ENCODE measurements at places on chromosomes 2 and 18. TPM values are rescaled to one million over a fixed set of nuclear protein-coding genes. Genes with fewer than 3 reads are reported as not detected.

The SPP2 gene
- not detected for total RNA-seq

The LRATD1 gene
- 35.1 TPM for total RNA-seq

The ROCK2 gene
- 91.4 TPM for total RNA-seq

The ERLEC1 gene
- 54.1 TPM for total RNA-seq

The PSMD14 gene
- 100 TPM for total RNA-seq

The ERICH2 gene
- not detected for total RNA-seq

The ATP5F1A gene
- 649 TPM for total RNA-seq

The CFAP221 gene
- total RNA-seq = 11.3 TPM

The SNTG2 gene
- 8.5 TPM for total RNA-seq

The LIMS2 gene
- total RNA-seq = 2.5 TPM

The SIGLEC15 gene
- total RNA-seq = not detected

The RSAD2 gene
- 5.9 TPM for total RNA-seq

The TANC1 gene
- total RNA-seq = 16.0 TPM

The IL18R1 gene
- 0.63 TPM for total RNA-seq

The LRRFIP1 gene
- total RNA-seq = 72.0 TPM

The ZNF804A gene
- total RNA-seq = 24.1 TPM

The NETO1 gene
- 44.1 TPM for total RNA-seq

The CYBRD1 gene
- total RNA-seq = 5.6 TPM

The ELOA2 gene
- not detected for total RNA-seq

The LRP2 gene
- 1.3 TPM for total RNA-seq

The RAB12 gene
- total RNA-seq = 88.3 TPM

The CHST9 gene
- 2.5 TPM for total RNA-seq

The ASIC4 gene
- total RNA-seq = 4.1 TPM
